Colonic mucosa (tissue), 4 donors: ENCODE measurements at places on chromosomes 7 and 10. TPM values are rescaled to one million over a fixed set of nuclear protein-coding genes. Genes with fewer than 3 reads are reported as not detected.

DNA sequence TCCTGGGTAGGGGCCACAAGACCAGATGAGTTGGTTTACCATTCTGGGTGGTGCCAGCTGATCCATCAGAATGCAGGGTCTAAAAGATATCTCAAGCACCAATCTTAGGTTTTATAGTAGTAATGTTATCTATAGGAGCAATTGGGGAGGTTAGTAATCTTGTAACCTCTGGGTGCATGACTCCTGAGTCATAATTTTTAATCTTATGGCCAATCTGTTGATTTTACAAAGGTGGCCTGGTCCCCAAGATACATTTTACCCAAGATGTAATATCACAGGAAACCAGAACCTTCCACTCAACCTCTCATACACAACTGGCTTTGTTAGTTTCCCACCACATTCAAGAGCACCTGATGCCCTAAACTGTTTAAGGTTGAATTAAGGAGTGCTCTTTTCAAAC, 79.5 kb downstream of the C1GALT1 start:
- H3K4me1 ChIP-seq: no peaks in the 10 kb centered on the region
- DNase-seq: no peak
- H3K27ac ChIP-seq: no peak overlapping the region
- H3K36me3 ChIP-seq: no peaks in the 10 kb centered on the region
- no peak overlapping the region for H3K4me3 ChIP-seq

- no peak overlapping the region for H3K27ac ChIP-seq
- no peak for DNase-seq
- H3K36me3 ChIP-seq: no peaks in the 10 kb centered on the region
- H3K4me3 ChIP-seq: no peak overlapping the region
- no peaks in the 10 kb centered on the region for H3K27me3 ChIP-seq
- no peaks in the 10 kb centered on the region for H3K4me1 ChIP-seq
Measured at GRCh38 chr7:36692456-36692855, 31.8 kb downstream of the AOAH start.

Gene GBX1
- not detected for total RNA-seq

DNA sequence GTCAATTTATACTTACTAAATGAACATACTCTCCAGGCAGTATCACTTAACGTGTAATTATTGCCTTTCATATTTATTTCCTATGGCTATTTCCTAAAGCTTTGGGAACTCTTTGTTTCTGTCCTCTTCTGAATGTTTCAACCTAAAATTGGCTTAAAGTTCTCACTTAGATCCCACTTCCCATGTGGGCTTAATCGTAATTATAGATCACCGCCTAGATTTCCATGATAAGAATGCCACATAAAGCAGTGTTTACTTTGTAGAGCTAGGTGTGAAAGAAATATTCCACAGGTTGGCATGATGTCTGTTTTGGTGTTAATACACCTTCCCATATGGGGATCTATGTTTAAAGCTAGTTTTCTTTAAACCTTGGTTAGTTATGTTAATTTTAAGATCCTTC, 1.5 kb downstream of the HDAC9 start:
- H3K27ac ChIP-seq: no peak overlapping the region
- no peaks in the 10 kb centered on the region for H3K27me3 ChIP-seq
- H3K4me3 ChIP-seq: no peak overlapping the region
- H3K36me3 ChIP-seq: no peaks in the 10 kb centered on the region
- H3K4me1 ChIP-seq: no peaks in the 10 kb centered on the region

DNA sequence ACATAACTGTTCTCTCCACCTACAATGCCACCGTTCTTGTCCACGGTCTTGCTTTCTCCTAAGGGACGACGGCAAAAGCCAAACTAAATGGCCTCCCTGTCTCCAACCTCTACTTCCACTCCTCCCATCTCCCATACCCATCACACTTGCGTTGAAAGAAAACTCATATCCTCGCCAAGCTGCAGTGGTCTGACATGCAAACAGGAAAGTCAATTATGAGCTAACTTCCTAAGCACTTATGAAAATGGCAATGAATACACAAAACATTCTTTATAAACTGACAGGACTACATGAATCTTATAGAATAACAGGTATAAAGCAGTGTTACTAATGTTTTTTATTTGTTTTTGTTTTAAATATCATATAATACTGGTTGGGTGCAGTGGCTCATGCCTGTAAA, 46.4 kb downstream of the TYW1B start:
- H3K27me3 ChIP-seq: no peaks in the 10 kb centered on the region
- H3K27ac ChIP-seq: no peak overlapping the region
- H3K4me3 ChIP-seq: no peak overlapping the region
- H3K36me3 ChIP-seq: no peaks in the 10 kb centered on the region
- DNase-seq: no peak

DNA sequence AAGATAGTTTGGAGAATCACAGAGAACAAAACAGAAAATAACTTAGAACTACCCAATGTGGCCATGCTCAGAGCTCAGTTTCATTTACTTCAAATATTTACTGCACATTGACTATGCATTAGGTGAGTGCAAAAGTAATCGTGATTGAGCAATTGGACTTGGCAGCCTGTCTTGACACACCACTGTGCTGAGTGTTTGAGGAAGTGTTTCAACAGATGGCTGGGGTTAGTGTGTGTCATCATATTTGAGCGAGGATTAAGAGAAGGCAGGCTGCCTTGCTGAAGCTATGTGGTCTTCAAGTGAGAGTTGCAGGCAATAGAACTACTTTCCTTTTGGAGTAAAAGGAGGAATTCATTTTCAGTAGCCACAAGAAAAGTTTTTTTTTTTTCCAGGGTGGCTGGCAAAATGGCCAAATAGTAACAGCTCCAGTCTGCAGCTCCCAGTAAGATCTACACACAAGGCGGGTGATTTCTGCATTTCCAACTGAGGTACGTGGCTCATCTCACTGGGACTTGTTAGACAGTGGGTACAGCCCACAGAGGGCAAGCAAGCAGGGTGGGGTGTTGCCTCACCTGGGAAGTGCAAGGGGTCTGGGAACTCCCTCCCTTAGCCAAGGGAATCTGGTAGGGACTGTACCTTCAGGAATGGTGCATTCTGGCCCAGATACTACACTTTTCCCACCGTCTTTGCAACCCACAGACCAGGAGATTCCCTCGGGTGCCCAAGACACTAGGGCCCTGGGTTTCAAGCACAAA, 37.6 kb downstream of the AKR1C4 start:
- H3K27ac ChIP-seq: no peak overlapping the region
- H3K36me3 ChIP-seq: no peaks in the 10 kb centered on the region
- H3K4me1 ChIP-seq: no peaks in the 10 kb centered on the region
- H3K4me3 ChIP-seq: no peak overlapping the region

Gene PNLIPRP1
- 2.5 TPM for total RNA-seq

DNA sequence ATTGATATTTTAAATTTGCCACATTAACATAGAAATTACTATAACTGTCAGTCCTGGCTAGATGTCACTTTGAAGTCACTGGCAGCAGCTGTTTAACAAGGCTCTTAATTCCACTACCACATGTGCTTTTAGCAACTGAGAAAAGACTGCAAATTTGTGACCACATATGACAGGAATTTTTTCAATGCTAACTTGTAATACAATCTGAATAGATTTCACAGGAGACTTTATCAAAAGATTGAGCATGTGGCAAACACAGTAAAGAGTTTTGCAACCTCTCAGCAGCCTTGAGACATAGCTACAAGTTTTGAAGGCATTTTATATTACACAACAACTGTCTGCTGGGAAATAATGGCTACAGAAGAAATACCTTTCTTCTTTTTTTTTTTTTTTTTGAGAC, 73.0 kb downstream of the MICU1 start:
- no peak overlapping the region for H3K27ac ChIP-seq
- no peak overlapping the region for H3K4me3 ChIP-seq
- no peaks in the 10 kb centered on the region for H3K27me3 ChIP-seq
- no peaks in the 10 kb centered on the region for H3K36me3 ChIP-seq
- no peak for DNase-seq

- no peaks in the 10 kb centered on the region for H3K36me3 ChIP-seq
- DNase-seq: no peak
- H3K4me3 ChIP-seq: no peak overlapping the region
- no peak overlapping the region for H3K27ac ChIP-seq
- H3K27me3 ChIP-seq: no peaks in the 10 kb centered on the region
- no peaks in the 10 kb centered on the region for H3K4me1 ChIP-seq
Measured at GRCh38 chr7:134400859-134401258, 58.0 kb downstream of the AKR1B1 start.

Gene CFTR
- total RNA-seq: 121 TPM

DNA sequence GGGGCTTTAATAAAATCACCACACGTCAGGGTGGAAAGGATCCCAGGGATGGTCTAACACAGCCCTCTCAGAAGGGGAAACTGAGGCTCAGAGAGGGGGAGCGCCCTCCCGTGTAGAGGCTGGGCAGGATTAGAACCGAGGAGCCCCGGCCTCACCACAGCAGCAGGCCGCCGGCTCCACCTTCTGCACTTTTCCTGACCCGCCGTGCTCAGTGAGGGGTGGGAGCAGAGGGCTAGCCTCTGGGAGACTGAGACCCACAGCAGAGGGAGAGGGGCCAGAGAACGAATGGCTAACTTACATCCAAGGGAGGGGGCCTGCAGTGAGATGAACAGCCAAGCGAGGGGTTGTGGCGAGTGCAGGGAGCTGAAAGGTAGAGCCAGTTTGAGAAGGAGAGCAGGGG, 79.5 kb downstream of the COL13A1 start:
- no peak for DNase-seq
- no peak overlapping the region for H3K27ac ChIP-seq
- H3K27me3 ChIP-seq: no peaks in the 10 kb centered on the region
- H3K36me3 ChIP-seq: no peaks in the 10 kb centered on the region
- H3K4me3 ChIP-seq: no peak overlapping the region
- no peaks in the 10 kb centered on the region for H3K4me1 ChIP-seq

Gene MKI67
- 148 TPM for total RNA-seq

DNA sequence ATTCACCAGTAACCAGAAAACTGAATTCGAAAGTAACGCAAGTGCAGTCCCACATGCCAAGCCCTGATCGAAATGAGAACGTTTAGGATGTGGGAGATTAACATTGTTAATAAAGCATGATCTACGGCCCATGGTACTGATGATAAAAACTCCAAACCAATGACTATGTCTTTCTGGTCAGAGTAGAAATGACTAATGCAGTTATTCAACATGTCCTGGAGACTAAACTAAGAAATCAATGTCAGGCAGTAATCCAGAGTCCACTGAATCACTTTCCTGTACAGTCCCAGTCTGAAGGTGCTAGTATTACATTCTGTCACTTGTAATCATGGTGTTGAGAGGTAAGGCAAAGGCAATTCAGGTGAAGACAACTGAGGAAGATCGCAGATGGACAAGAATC, 14.4 kb downstream of the NPSR1 start:
- no peak overlapping the region for H3K4me3 ChIP-seq
- no peaks in the 10 kb centered on the region for H3K4me1 ChIP-seq
- no peak overlapping the region for H3K27ac ChIP-seq
- H3K27me3 ChIP-seq: no peaks in the 10 kb centered on the region
- no peaks in the 10 kb centered on the region for H3K36me3 ChIP-seq

Gene OPALIN
- not detected for total RNA-seq

DNA sequence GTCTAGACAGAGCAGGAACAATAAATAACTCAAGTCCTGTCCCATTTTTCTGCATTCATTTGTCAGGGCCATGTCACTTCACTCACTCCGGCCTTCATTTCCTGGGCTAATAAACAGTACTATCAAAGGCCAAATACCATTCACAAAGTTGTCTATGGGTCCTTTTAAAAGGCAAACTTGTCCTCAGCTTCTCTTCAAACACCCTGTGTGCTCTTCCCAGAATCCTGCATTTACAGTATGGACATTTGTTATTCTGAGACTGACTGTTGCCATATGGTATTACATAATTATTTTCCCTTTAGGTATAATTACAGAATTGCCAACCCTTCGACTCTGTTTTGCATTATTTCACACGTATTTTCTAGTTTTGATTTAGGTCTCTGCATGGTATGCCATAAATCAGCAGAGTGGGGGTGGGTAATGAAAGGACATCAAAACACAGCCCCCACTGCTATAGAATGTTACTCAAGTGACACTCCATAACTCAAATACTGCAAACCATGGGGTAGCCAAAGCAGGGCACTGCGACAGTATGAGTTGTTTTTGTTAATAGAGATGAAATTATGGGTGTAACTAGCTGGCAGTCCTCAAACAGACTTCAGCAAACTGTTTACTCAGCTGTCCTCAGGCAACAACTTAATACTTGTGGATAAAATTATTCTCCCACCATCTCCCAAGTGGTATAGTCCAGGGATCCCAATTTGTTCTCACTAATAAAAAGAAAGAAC, 183.7 kb downstream of the TRIL start:
- H3K4me1 ChIP-seq: peaks cover 3% of the 10 kb centered on the region
- H3K27ac ChIP-seq: no peak overlapping the region
- no peak overlapping the region for H3K4me3 ChIP-seq
- no peaks in the 10 kb centered on the region for H3K27me3 ChIP-seq
- no peaks in the 10 kb centered on the region for H3K36me3 ChIP-seq
- no peak for DNase-seq

- no peaks in the 10 kb centered on the region for H3K27me3 ChIP-seq
- no peak overlapping the region for H3K27ac ChIP-seq
- no peaks in the 10 kb centered on the region for H3K36me3 ChIP-seq
- no peaks in the 10 kb centered on the region for H3K4me1 ChIP-seq
- DNase-seq: no peak
Measured at GRCh38 chr7:104296266-104296665, 32.1 kb upstream of the LHFPL3 start.

DNA sequence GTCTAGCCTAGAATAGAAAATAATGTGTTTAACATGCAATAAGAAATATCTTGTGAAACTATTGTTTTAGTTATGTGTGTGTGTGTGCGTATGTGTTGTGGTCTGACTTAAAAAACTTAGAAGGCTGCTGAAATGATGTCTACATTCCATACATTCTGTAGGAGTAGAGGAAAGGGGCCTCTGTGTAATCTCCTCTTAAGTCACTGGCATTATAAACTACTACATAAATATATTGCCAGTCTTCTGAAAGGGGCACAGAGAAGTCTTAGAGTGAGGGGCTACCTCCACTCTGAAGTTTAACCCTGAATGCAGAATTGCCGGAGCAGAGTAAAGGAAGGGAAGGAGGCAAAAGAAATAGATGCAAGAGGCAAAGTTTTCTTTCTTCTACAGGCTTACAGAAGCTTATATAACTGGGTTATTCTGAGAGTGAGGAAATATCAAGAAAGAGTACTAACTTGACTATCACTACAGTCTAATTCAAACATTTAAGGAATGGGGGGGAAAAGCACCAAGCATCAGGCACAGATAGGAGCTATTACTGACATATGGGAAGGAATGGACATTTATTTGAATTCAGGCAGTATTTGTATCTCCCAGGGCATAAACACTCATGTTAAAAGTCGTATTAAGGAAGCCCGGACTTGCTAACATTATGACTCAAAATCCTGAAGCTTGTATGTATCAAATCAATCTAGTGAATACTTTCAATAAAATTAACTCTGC, 75.7 kb downstream of the DNAJC1 start:
- no peaks in the 10 kb centered on the region for H3K4me1 ChIP-seq
- no peaks in the 10 kb centered on the region for H3K27me3 ChIP-seq
- no peak overlapping the region for H3K4me3 ChIP-seq
- no peaks in the 10 kb centered on the region for H3K36me3 ChIP-seq

- H3K27me3 ChIP-seq: peaks cover 13% of the 10 kb centered on the region
- no peak for DNase-seq
- H3K27ac ChIP-seq: no peak overlapping the region
- H3K4me1 ChIP-seq: no peaks in the 10 kb centered on the region
Measured at GRCh38 chr7:1357601-1358271, 101.5 kb downstream of the MICALL2 start.
